ENCODE measurements at places on chromosomes 4 and X.

DNA sequence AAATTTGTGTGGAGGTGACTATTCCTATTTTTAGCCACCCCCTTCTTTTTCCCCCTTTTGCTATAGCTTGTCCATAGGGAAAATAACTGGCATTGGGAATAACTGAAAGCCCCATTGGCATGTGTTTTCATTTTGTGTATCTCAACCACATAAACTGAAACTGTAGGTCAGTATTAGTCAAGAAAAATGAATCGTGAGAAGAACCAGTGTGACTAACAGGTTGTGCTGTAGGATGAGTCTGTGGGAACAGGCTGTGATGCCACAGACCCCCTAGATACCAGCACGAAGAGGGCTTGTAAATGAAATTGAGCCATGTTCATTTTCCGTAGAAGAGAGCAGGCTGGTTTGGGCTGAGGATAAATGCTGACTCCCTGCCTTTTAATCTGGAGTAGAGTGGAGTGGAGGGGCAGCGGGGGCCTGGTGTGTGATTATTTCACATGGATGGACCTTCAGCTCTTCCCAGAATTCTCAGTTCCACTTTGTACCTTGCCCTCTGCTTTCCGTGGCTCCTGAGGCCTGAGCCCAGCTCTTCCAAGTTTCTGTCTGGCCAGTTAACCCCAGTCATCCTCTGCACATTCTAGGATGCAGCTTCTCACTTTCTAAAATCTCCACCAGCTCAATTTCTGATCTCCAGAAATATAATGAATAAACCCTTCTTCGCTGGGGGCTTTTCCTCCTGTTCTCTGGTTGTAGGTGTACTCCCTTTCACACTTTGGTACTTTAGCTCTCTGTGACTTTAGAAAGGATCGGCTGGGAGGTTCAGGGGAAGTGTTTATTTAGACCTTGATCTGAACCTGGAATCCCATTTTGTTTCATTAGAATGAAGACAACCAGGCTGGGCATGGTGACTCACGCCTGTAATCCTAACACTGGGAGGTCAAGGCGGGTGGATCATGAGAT lies 37.3 kb downstream of the DCUN1D4 start:
- DNase-seq: no peak

DNA sequence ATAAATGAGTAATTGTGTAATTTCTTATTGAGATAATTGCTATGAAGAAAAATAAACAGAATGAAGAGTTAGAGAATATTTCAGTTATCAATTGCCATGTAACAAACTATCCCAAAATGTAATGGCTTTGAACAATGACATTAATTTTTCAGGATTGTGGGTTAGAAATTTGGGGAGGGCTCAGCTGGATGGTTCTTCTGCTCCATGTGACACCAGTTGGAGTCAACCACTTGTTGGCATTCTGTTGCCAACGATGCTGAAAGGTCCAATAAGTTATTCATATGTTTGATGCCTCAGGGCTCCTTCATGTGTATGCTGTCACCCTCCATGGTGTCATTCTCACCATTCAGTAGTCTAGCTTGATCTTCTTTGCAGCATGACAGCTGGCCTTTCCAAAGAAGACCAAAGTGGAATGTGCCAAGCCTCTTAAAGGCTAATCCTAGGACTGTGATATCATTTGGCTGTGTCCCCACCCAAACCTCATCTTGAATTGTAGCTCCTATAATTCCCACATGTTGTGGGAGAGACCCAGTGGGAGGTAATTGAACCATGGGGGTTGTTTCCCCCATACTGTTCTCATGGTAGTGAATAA lies 20.9 kb upstream of the CCDC149 start:
- DNase-seq: no peak

- DNase-seq: no peak
Measured at GRCh38 chr4:80521438-80521837, 185.9 kb downstream of the CFAP299 start.

GRCh38 chrX:12709047-12709446 lies 82.2 kb upstream of the PRPS2 start:
- DNase-seq: no peak

DNA sequence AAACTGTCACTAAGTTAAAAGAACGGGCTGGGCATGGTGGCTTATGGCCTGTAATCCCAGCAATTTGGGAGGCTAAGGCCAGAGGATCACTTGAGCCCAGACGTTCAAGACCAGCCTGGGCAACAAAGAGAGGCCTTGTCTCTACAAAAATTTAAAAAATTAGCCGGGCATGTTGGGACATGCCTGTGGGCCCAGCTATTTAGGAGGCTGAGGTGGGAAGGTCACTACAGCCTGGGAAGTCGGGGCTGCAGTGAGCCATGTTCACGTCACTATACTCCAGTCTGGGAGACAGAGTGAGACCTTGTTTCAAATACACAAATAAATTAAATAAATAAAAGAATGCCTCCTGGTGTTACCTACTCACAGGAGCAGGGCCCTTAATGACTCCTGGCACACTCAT lies 69.5 kb downstream of the APBB2 start:
- DNase-seq: no peak

DNA sequence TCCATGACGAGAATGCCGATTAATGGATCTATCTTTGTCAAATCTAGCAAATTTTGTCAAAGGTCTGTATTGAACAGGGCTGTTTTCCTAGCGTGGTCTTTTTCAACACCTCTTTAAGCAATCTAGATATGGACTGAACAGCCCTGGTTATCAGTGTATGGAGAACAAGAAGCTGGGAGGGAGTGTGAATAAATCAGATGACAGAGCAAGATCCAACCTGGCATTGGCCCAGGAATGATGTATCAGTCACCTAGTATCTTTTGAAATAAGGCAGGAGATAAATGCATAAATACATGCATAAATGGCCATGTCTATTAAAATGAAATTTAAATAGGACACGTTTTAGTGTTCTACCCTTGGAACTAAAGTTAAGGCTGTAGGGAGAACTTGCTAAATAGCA lies 15.7 kb upstream of the AP1S2 start:
- no peak for DNase-seq

DNA sequence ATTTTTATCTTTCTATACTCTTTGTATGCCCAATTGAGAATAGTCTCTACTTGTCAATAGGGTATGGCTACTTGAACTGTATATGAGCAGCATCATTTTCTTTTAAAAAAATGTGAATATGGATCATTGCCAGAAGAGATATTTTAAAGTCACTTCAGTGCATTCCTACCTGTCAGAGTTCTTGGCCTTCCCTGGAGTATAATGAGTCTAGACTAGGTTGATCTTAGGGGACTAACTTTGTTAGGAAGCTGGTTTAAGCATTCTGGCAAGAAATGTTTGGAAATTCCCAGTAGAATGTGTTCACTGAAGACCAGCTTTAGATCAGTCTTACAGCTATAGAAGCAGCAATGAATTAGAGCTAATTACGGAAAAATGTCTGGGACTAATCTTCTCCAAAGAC lies 178.2 kb downstream of the FAT4 start:
- DNase-seq: no peak

GRCh38 chrX:119763836-119764387 lies 5.5 kb downstream of the SOWAHD start:
- no peak for DNase-seq

GRCh38 chrX:40171513-40172400 lies 74.0 kb upstream of the BCOR start:
- DNase-seq: no peak

DNA sequence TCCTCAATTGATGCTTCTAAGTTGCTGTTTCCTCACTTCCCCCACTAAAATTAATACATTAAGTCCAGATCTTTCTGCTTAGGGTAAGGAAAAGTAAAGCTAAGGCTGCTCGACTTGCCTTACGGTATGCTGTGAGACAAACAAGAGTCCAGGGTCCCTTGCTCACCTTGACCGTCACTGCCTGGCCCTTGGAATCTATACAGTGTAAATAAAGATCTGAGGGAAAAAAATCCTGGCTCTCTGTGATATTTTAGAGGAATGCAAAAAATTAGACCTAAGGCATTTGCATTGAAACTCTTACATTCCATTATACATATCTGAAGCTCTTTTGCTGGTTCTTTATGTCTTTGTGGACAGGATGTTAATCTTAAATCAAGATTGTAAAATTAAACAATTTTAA lies 129.6 kb upstream of the HCCS start:
- no peak for DNase-seq

- no peak for DNase-seq
Measured at GRCh38 chr4:151983854-151984253, 223.0 kb upstream of the GATB start.

DNA sequence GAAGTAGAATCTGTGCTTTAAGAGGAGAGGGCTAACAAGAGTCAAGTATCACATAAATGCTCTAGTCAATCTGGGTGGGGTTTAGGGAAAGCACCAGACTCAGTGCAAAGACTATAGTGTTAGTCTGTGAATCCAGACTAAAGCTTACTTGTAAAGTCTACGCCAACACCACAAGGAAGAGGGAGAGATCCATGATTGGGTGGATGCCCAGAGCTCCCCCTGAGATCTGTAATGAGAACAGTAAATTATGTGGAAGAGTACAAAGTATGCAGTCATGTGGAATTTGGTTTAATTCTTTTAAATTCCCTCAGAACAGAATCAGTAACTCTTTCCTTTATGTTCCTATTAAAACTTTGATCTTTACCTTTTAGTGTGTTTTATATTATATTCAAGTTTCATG lies 354.7 kb upstream of the SPANXN4 start:
- no peak for DNase-seq

GRCh38 chrX:94932278-94932965 lies 1258.4 kb downstream of the FAM133A start:
- no peak for DNase-seq

DNA sequence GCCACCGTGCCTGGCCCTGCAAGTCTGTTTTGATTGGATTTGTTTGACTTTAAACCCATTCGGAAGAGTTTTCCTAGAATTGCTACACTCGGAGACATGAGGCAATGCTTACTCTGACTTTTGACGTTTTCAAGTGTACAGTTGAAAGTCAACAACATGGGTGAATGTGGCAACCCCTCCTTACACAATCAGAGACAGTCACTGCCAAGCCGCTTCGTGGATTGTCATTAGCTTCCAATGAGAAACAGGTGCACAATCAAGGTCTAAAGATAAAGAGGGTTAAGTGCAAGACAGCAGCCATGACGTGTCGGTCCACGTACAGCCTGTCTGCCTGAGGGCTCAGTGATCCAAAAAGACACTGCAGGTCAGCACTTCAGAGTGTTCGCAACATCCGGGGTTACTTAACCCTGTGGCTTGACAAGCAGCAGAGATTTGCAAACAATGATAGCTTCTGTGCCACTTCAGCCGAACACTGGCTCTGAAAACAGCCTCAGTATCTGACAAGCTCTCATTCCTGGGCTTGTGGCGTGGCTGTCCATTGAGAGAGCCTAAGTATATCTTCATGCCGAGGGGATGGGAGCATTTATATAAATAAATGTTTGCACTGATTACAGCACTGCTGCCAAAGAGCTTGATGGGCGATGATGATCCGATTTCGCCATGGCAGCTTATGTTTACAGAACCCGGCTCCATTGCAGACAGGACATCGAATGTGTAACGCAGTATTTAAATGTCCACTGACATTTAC lies 180.0 kb downstream of the DHRSX start:
- no peak for DNase-seq

GRCh38 chr4:42149004-42149403 lies 3.5 kb downstream of the BEND4 start:
- DNase-seq: no peak

DNA sequence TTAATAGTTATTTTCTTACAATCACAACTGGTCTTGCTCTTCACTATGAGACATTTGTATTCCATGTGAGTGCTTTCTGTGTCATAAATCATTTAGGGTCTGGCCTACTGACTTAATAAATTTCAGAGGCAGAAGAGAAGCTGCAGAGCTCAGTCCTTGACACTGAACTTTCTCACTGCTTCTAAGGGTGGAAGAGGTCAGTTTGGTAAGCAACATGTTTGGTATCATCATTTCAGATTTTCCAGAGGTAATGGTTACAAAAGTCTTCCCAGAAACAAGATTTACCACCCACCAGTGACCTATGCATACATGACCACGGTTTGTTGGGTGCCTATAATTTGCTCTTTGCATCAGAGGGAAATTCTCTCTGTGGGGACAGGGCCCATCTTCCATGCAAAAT lies 148.6 kb downstream of the NR3C2 start:
- no peak for DNase-seq

DNA sequence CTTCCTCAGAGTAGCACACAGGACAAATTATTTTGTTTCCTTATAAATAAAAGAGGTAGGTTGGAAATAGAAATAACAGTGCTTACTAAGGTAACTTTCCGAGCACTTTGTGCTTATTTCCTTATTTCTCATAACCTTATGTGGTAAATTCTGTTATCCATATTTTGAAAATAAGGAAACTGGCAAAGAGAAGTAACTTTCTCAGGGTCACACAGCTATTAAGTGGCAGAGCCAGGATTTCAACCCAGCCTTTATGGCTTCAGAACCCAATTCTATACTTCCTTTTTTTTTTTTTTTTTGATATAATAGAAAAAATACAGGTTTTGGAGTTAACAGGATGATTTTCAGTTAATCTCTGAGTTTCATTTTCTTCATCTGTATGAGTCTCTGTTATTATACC lies 3.3 kb downstream of the UTP3 start:
- DNase-seq: no peak
